H1 (cell line): ENCODE measurements at places on chromosomes 16 and 17. TPM values are rescaled to one million over a fixed set of nuclear protein-coding genes. Genes with fewer than 3 reads are reported as not detected.

- no peak overlapping the region for H3K4me3 ChIP-seq
- no peak overlapping the region; the same call in 1 of the 2 replicates for H3K27ac ChIP-seq
- H3K4me1 ChIP-seq = peaks cover under 1% of the 10 kb centered on the region
- DNase-seq = no peak
- H3K27me3 ChIP-seq = peaks cover 8% of the 10 kb centered on the region
These were observed 11.2 kb upstream of the SBK1 start for GRCh38 chr16:28280881-28281836.

DNA sequence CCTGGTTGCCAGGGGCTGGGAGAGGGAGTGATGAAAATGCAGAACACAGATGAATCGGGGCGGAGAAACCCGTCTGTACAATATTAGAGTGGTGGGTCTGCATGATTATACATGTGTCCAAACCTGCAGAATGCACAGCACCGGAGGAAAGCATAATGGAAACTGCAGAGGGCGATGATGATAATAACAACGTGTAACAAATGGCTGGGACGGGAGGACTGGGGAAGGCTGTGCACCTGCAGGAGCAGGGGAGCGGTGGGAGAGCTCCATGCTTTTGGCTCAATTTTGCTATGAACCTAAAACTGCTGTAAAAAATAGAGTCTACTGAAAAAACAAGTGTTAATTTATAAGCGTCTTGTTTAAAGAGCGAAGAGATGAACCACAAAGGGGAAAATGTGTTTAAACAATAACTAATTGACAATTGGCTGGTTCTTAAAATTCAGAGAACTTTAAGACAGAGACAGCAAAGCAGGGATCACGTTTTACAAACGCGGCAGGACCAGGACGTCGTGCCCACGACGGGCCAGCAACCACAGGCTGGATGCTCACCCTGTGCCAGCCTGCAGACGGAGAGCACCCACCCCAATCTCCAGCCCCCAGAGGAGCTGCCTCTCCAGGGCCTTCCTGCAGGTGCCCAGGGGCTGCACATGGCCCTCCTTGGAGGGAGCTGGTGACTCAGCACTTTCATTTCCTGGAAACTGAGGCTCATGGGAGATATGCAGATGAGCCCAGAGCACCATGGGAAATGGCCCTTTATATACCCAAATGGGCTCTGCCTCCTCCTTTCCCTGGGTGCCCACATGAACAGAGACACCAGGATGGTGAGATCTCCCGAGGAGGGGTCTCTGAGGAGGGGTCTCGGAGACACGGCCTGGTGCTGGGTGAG lies at the start of gene TEX19:
TSS of gene TEX19 (plus strand) at position 783 of the 886 bp plus-strand sequence. CDS start 2,904 bp downstream, outside the sequence.
- H3K27ac ChIP-seq = no peak within 1 kb of the TSS
- H3K4me3 ChIP-seq = no peak within 1 kb of the TSS
- H3K36me3 ChIP-seq = no peaks in the 10 kb centered on the region
- no peak for DNase-seq

DNA sequence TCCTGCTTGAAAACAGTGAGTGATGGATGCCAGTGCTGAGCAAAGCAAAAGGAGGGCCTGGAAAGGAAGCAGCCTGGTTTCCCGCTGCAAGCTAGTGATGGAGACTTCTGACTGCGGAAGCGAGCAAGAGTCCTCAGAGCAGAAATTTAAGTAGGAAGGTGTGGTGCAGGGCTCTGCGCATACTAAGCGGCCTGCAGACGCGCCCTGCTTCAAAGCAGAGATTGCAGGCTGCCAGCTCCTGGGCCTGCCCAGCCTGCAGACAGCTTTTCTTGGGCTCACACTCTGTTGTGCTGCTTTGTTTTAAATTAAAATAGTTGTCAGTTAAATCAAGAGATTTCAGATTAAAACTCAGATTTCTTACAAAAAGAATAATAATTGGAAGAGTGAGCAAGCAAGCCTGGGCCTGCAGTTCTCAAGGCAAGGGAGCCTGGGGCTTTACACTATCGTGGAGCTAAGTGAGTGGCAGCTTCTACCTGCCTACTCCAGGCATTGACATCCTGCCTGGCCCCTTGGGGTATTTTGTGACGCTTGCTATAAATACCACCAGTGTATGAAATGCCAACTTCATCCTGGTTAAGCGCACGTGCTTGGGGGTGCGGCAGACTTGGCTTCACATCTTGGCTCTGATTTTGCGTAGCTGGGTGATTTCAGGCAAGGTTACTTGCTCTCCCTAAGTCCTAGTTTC lies 237.3 kb downstream of the XYLT1 start:
- no peaks in the 10 kb centered on the region for H3K36me3 ChIP-seq
- no peaks in the 10 kb centered on the region for H3K27me3 ChIP-seq
- DNase-seq = no peak
- H3K27ac ChIP-seq = no peak overlapping the region
- no peaks in the 10 kb centered on the region for H3K4me1 ChIP-seq

DNA sequence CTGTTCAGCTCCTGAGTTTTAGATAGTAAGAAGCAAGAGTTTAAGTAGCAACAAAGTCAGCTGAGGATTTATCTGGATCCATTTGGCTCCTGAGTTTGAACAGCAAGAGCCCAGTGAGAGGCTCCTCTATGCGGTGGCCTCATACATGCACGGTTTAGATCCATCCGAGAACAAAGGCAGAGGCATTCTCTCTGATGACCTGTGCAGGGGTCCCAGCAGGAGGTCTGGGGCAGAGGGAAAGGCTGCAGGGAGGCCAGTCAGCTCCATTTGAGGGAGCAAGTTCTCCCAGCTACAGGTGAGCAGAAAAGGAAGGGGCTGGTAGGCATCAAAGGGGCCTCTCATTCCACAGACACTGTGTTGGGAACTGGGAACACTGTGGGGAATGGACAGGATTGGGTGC lies 16.5 kb downstream of the PITPNM3 start:
- H3K27ac ChIP-seq = no peak overlapping the region
- no peak overlapping the region for H3K4me3 ChIP-seq
- H3K4me1 ChIP-seq = no peaks in the 10 kb centered on the region

GRCh38 chr16:89720813-89721545 lies at the start of the genes VPS9D1 and ZNF276:
VPS9D1 (minus strand) TSS chr16:89720898; CDS start chr16:89720861, 37 bp downstream.
ZNF276 (plus strand) TSS chr16:89721537; CDS start chr16:89721641, 104 bp downstream.
- no peaks in the 10 kb centered on the region for H3K36me3 ChIP-seq
- peaks cover 11% of the 10 kb centered on the region; the same call in 1 of the 2 replicates for H3K4me1 ChIP-seq

DNA sequence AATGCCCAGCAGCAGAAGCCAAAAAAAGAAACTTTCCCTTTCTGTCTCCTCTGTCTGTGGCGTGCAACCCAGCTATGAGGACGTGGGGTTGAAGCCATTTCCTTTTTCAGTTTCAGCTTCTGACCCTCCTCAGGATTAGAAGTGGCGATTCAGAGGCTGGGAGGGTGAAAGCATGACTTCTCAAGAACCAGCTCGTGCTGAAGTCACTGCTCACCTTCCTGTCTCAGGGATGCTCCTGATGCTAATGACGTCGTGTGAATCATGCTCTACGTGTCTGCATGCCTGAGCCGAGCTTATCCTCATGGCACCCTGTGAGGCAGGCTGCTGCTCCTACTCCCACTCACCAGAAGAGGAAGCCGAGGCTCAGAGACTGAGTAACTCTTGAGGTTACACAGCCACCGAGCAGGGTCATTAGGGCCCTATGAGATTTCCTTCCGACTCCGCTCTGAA lies 5.7 kb upstream of the LPO start:
- H3K27me3 ChIP-seq = peaks cover under 1% of the 10 kb centered on the region; the same call in 1 of the 2 replicates
- peaks cover 4% of the 10 kb centered on the region for H3K4me1 ChIP-seq
- no peak overlapping the region for H3K27ac ChIP-seq

DNA sequence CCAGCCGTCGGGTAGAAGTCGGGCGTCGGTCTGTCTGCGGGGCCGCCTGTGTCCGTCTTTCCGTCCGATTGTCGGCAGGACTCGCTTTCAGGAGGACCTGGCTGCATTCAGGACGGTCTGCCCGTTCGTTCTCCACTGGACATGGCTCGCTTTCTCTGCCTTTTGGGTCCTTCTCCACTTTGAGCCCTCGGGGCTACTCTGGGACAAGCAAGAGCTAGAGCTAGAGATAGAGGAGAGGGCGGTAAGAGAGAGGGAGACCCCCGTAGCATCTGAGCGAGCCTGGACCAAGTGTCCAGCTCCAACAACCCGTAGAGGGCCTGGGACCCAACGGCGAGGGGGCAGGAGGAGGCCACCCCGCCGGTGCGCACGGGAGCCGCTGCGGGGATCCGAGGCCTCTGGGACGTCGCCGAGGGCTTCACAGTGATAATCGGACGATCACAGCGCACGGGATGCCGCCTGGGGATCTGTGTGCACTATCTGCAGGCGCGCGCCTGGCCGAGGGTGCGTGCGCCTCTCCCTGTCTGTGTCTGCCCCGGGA lies 4.5 kb downstream of the TBX4 start:
- no peak overlapping the region for H3K27ac ChIP-seq
- peaks cover 27% of the 10 kb centered on the region for H3K4me1 ChIP-seq
- H3K4me3 ChIP-seq = 0 out of 2 replicates have a peak overlapping the region, but pooled peaks have one; percentile 3
- DNase-seq = no peak

DNA sequence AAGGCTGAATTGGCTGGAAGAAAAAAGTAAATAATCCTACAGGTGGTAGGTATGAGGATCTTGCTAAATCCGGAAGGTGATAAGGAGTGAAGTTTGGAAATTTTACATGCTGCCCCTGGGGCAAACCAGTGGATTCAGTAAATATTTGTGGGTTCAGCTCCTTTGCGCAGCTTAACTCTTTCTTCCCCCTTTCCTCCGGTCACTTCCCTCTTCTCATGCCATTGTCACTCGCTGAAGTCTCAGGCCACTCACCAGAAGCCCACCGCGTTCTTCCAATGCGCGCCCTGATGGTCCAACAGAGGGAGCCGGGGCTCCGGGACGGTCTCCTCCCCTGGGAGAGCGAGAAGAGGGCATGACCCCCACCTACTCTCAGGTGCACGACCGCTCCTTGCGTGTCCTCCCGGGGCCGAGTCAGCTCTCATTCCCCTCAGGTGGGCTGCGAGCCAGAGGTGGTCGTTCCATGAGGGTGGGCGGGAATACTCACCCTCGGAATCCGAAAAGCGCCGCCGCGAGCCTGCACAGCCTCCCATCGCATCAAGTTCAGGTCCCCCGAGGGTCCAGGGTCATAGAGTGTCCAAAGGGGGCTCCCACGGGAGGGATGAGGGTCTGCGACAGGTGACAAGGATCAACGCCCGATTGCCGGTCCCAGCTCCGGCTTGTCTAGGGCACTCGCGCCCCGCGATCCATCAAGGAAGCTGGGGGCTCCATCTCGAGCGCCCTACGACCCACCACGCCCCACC lies 474 bp downstream of the CLN3 start:
- peak overlapping the region; percentile 83 for H3K4me3 ChIP-seq
- H3K27me3 ChIP-seq = peaks cover 2% of the 10 kb centered on the region; the same call in 1 of the 2 replicates
- no peaks in the 10 kb centered on the region for H3K36me3 ChIP-seq
- no peak overlapping the region for H3K27ac ChIP-seq

GRCh38 chr17:69819316-69820087 lies 255.5 kb upstream of the KCNJ16 start:
- H3K4me1 ChIP-seq = no peaks in the 10 kb centered on the region
- no peaks in the 10 kb centered on the region for H3K36me3 ChIP-seq
- H3K27me3 ChIP-seq = no peaks in the 10 kb centered on the region
- no peak for DNase-seq
- H3K4me3 ChIP-seq = no peak overlapping the region

DNA sequence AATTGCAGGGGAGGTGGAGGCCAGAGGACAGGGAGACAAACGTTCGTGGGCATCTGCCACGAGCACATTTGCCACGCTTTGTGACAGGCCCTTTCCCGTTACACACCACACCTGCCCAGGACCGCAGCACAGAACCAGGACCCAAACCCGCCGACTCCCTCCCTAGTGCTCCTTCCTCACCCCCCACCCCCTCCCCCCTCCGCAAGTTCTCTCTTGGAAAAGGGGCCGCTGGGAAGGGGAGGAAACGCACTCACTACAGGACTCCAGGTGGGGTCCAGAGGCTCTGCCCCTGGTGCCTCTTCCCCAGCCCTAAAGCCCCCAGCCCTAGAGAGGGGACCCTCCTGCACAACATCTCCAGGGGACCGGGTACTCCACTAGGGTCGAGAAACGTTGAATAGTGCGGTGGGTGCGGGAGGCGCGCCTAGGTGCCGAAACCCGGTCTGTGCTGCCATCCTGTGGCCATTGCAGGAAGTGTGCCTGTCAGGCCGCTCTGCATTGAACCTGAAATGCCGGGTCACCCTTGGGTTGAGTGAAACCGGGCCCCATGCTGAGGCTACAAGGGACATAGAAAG lies 21.9 kb upstream of the EIF1 start:
- H3K36me3 ChIP-seq = no peaks in the 10 kb centered on the region
- H3K4me3 ChIP-seq = peak overlapping the region; percentile 53

DNA sequence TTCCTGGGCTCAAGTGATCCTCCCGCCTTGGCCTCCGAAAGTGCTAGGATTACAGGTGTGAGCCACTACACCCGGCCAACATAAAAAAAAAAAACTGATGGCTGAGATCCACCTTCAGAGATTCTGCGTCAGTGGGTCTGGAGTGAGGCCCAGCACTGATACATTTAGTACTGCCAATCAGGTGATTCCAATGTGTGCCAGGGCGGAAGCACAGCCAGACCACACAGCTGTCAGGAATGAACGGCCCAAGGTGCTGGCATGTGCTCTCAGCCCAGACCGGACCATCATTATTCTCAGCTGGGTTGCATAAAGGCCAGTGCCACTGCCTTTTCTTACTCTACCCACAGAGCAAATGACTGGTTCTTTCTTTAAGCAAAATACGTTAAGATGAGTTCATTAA lies 1.2 kb upstream of the BCO1 start:
- H3K4me1 ChIP-seq = peaks cover 6% of the 10 kb centered on the region; the same call in 1 of the 2 replicates
- no peak overlapping the region for H3K27ac ChIP-seq
- no peaks in the 10 kb centered on the region for H3K36me3 ChIP-seq

Gene CYLD
- total RNA-seq = 18.7 and 18.8 TPM in 2 replicates

Gene CNGB1
- total RNA-seq = not detected in 2 replicates

Gene EFCAB5
- total RNA-seq = 0.25 and 0.34 TPM in 2 replicates

Gene ZNF423
- total RNA-seq = 52.3 and 55.0 TPM in 2 replicates
